ENCODE measurements at places on chromosomes 6 and 20.

DNA sequence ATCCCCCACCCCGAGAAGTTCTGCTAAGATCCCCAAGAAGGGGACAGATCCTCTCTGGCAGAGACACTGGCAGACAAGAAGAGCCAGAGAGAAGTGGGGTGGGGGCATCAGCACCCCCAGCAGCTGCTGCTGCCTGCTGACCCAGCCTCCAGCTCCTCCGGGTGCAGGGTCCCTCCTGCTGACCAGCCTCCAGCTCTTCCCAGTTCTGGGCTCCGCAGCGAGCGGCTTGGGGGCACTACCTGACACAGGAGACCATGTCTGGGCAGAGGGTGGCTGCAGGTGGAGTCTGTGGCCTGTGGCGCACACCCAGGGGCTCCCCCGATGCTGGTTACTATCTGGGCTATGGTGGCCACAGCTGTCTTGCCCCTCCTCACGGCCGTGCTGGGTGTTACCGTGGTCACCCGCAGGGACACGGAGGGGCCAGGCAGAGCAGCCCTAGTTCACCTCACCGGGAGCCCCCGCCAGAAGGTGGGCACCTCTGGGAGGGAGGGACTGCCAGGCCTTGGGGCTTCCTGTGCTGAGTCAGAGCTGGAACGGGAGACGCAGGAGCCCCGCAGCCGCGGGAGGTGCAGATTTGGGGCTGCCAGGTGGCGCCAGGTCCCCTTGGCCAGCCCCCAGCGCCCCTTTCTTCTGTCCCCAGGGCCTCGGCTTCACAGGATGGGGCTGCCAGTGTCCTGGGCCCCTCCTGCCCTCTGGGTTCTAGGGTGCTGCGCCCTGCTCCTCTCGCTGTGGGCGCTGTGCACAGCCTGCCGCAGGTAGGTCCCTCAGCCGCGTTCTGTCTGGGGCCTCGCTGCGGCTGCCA is 630 bp downstream of the LIME1 start:
- DNase-seq, result no peak

- DNase-seq, result no peak
Observed at GRCh38 chr6:11171952-11172351, 60.4 kb upstream of the ERVFRD-1 start.

- no peak for DNase-seq
Observed at GRCh38 chr6:158020811-158021210, 39.1 kb downstream of the SYNJ2 start.

- DNase-seq, result no peak
Observed at GRCh38 chr6:54988576-54988975, 142.0 kb downstream of the FAM83B start.

DNA sequence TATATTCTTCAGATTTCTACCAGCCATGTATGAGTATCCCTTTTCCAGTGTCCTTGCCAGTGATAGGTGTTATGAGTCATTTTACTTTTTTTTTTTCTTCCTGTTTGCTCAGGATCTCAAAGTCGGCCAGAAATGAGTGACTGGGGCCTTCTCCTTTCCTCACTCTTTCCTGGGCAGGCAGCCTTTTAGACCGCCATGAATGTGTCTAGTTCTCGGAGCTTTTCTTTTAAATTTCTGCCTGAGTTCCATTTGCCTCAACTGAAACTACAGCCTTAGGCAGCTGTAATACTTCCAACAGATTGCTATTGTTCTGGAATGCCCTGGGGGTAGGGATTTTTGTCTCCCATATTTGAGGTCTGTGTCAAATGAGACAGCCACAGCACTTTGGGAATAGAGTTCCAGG is 83.7 kb downstream of the STXBP5 start:
- no peak for DNase-seq

GRCh38 chr20:50550531-50550930 is 40.3 kb downstream of the PTPN1 start:
- DNase-seq, result no peak

DNA sequence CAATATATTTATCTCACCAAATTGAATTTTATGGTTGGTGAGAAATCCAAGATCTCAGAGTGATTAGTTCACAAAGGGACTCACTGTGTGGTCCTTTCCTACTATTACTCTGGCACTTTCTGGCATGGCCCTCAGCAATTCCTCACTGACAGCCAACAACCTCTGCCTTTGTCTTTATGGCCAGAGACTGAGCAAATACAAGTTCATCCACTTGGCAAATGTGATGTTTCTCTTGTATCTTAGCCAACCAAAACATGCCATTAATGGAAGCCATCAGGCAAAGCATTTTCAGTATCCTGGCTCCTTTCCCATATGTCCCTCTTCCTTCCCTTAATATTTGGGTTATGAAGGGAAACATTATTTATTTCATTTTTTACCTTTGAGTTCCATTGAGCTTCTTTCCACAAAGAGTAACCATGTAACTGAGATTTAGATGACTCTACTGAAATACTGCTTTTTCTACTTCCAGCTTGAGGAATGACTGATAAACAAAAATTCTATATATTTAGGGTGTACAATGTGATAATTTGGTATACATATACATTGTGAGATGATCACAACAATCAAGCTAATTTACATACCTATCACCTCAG is 30.8 kb upstream of the SMLR1 start:
- DNase-seq, result no peak
